AG10803 (cell line): ENCODE measurements at places on chromosomes 5 and 9.
A peak's percentile ranks its signal among the peaks of the same experiment; 100 is the strongest.

- DNase-seq: no peak
Measured at GRCh38 chr9:132794730-132795380, 83.2 kb downstream of the AK8 start.

GRCh38 chr9:98983295-98984268, 39.9 kb downstream of the COL15A1 start:
- peak; percentile 90 for DNase-seq

DNA sequence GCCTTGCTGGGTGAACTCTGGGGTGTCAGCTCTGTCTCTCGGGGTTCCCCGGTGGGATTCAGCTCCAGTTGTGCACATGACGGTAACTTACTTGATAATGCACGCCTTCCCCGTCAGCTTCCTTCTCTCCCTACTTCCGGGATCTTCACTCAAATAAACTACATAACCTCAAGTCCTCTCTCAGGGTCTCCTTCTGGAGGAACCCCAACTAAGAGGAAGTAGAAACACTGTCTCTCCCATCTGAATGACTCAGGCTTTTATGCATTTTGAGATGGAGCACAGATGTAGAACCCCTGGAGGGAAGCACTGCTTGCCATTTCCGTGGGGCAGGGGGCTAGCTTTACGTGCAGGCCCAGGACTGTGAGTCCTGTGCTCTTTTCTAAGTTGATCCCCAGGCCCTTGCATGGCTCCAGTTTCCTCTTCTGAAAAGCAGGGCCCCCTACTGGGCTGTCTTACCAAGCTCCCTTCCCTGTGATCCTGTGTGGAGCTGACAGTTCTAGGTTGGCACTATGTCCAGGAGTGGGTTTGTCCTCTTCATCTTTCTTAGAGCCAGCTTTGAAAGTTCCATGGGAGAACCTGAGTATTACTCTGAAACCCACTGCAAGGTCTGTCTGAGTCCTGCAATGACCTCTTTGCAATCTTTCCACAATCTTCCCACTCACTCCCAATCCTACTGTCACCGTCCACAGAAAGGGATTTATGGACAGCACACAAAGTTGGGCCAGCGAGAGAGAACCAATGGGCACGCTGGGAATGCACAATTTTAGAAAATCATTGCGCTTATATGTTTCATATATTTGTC, 17.7 kb downstream of the S1PR3 start:
- DNase-seq: no peak

DNA sequence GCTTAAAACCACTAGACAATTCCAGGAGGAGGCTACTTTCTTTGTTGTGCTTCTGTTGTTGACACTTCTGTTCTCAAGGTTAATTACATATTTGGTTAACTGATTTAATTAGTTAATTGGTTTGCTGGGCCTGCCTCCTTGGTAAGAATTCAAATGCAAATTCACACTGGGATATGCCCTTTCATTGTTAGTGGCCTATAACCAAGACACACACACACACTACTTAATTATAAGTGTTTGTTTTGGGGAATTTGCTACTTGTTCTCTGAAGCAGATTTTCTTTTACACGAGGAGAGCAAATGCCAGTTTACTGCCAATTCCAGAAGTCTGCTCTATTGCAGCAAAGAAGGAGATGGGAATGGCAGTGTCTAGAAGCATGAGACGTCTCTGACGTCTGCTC, 101.6 kb upstream of the BASP1 start:
- no peak for DNase-seq

DNA sequence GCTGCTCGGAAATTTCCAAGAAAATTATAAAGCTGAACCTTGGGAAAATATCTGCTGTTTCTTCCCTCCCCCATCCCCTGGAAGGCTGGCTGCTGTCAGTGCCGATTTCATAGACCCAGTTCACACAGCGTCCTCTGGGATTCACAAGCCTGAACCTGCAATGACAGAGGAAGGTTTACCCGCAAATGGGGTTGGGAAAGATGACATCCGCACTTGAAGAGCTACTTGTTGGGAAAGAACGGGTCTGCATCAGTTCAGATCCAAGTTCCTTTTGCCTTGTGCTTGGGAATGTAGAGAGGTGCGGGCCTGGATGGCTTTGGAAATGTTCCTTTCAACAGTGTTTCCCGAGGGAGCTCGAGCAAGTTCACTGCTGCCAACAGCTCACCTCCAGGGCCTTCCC, 13.9 kb downstream of the PCDH12 start:
- DNase-seq: no peak

DNA sequence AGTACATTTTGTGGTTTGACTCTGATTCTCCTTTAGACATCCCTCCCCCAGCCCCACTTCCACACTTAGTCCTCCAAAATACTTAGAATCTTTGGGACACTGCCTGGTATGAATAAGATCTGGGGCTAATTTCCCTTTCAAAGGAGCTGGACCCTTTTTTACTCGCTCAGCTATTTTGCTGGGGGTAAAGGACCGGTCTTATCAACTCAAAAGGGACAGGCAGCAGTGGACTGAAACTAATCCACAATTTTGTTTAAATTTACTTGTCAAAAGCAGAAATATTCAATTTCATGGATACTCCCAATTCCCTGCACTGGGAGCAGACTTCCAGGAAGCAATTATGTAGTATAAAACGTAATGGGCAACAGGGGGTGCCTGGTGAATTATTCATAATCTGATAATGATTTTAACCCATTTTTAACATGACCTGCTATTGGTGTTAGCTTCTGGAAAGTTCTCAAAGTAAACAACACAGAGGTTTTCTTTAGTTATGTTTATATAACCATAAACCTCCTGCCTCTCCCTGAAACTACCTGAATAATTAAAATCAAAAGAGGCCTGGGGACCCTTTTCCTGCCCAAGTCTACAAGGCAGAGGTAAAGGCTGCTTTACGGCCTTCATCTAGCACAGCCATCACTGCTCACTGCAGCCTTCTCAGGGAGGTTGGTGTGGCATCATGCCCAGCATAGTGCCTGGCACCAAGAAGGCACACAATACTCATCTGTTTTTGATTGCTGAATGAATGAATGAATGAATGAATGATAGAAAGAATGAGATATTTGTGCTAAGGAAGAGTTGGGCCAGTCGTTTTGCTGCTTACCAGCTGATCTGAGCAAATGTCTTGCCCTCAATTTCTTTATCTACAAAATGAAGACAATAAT, 44.2 kb upstream of the GNPDA1 start:
- DNase-seq: no peak

- DNase-seq: no peak
Measured at GRCh38 chr9:126149661-126150060, 177.0 kb upstream of the MVB12B start.

DNA sequence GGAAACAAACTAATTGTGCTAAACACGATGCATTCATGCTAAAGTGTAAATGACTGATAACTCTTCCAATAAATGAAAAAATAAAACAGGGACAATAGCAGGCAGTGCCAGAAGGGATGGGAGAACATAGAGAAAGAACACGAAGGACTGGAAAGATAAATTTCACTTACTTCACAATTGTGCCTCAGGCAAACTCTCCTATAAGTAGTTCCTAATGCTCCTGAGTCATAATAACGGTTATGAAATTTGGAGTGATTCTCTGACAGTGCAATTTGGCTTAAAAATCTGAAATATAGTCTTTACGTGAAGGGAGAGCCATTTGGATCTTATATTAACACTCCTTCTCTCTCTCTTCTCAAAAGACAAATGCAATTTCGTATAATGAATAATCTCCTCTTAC, 2218.5 kb downstream of the MAT2B start:
- DNase-seq: no peak

GRCh38 chr5:72107131-72107900, at the start of gene MAP1B:
Gene MAP1B, plus strand, starts transcription at chr5:72107475. Its CDS starts 57 bp downstream, at chr5:72107532.
- peak; percentile 67 for DNase-seq

- DNase-seq: peak; percentile 69
Measured at GRCh38 chr9:104740621-104741020, 6.9 kb upstream of the NIPSNAP3A start.

- no peak for DNase-seq
Measured at GRCh38 chr9:84254972-84255371, 85.6 kb downstream of the SLC28A3 start.

DNA sequence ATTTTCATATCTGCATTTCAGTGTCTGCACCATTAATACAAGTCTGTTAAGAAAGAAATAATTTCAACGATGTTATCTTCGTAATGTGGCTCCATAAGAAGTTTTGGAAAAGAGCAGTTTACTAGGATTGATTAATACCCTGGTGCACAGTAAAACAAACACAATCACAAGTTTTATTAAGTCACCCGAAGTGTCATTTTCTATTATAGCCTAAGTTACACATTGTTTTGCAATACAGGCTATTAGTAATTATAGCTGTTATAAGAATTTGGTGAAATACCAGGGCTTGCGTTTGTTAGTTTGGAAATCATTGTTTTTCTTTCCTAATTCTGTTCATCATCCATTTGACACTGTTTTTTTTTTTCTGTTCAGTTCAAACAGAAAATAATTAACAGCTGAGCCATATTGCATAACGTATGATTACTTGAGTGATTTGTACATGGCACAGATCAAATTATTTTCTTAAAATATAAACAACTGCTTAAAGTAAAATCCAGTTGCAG, 30.6 kb downstream of the LVRN start:
- DNase-seq: peak; percentile 13

GRCh38 chr9:76099516-76099915, 209.0 kb downstream of the PCSK5 start:
- DNase-seq: no peak

GRCh38 chr5:138661991-138662434, 86.8 kb upstream of the HSPA9 start:
- no peak for DNase-seq

DNA sequence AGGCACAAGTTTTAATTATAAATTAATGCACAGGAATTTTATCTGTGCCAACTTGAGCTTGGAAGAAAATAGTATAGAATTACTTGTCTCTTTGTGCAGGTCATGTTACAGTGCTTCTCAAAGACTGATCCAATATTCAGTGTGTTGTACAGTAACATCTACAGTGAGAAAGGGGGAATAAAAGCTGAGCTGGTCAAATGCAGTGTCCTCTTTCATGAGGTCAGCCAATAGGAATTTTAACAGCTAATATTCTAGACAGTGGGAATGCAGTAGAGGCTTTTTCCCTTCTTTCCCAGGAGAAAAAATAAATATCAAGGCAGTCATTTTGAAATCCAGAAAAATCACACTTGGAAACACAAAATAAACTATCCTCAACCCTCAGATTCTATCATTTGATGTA, 95.7 kb upstream of the ITGA1 start:
- peak; percentile 82 for DNase-seq

GRCh38 chr5:76679231-76679630, 36.7 kb upstream of the F2R start:
- peak; percentile 75 for DNase-seq

DNA sequence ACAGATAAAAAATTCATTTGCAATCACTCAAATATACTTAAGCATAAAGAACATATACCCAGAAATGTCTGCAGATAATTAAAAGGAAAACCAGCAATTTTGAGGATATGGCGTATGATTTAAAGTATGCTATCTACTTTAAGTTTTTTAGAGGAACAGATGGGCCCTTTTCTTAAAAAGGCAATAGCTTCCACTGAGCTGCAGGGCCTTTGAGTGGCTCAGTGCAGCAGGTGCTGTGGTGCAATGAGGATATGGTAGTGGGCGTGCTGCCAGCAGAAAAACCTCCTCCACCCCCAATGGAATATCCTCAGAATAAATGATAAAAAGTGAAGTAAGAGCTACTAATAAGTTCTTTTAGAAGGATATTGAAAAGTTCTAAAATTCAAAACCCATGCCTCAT, 814.5 kb downstream of the MTRR start:
- no peak for DNase-seq

- DNase-seq: no peak
Measured at GRCh38 chr9:137784641-137785513, 92.7 kb upstream of the CACNA1B start.

GRCh38 chr5:143026380-143026779, 256.2 kb downstream of the ARHGAP26 start:
- no peak for DNase-seq

DNA sequence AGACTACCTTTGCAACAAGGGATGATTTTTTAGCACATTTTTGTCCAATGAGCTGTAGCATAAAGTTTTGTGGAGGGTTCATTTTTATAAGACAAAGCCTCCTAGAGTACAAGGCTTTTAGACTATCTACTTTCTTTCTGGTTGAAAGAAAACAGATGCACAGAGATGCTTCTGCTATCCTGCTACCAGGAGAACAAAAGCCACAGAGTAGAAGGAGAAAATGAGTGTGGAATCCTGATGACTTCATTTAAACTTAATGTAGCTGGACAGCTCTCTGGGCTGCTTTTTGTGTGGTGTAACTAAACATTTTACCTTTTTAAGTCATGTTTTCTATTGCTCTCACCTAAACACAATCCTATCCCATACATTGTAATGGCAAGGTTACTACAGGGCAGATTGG, 1009.4 kb downstream of the TLE1 start:
- DNase-seq: no peak

GRCh38 chr5:64347309-64347708, 158.5 kb upstream of the RGS7BP start:
- no peak for DNase-seq

DNA sequence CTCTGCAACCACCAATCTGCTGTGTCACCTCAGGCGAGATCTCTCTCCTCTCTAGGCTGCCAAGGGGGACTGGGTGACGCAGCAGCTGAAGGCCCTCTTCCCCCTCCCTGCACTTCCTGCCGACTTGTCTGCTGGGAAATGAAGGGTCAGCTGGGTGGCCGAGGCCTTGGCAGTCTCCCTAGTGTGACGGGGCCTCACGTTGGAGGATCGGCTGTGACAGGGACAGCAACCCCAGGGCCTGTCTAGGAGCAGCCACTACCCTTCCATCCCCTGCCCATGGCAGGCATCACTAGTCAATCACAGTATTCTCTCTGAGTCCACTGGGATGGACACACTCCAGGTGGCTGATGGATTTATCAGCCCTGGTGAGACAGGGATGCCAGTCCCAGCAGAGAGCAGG, 107.3 kb upstream of the SARDH start:
- peak; percentile 16 for DNase-seq

- no peak for DNase-seq
Measured at GRCh38 chr9:78286946-78287388, 10.0 kb upstream of the PSAT1 start.

DNA sequence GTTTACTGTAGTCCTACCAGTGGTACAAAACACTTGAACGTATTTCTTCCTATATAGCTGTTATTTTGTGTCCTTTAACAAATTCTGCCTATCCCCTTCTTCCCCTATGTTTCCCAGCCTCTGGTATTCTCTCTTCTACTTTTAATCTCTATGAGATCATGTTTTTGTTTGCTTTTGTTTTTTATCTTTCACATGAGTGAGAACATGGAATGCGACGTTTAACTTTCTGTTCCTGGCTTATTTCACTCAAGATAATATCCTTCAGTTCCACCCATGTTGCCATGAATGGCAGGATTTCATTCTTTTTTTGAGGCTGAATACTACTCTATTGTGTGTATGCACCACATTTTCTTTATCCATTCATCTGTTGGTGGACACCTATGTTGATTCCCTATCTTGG, 634.4 kb upstream of the WWC1 start:
- no peak for DNase-seq

DNA sequence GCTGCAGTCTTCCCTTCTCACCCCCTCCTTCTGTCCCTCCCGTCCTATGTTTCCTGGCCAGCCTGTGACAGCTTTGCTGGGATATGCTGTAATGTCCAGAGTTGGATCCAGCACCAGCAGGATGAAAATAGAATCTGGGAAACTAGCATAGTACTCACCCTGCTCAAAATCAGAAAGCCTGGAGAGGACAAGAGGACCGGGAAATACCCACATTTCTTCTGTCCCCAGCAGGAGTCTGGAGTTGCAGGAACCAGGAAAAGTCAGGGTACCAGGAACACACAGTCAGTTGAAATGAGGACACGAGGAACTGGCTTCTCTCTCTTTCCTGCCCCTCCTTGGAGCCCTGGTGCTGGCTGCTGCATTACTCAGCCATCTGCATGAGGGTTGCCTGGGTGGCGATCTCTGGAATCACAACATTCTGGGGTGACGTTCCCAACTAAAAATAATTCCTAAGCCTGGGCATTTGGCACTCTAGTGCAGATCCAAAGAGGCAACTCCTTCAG, 59.6 kb upstream of the NFIL3 start:
- DNase-seq: peak; percentile 84
